ENCODE measurements at places on chromosomes 6 and 20.

DNA sequence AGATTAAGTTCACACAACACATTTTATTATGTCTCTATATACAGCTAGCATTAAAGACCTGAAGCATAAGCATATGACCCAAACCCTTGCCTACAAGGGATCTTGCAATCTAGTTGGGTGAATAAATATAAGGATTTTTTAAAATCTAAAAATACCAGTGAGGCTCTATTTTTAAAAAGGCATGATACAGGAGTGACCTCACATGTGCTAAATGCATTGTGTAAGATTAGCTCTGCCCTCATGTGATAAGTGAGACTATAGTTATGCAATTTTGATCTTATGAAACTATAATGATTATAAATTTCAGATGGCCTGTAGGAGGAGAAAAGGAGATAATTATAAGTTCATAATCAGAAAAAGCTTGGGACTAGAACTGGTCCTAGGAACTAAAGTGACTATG is 451.0 kb upstream of the MAN1A1 start:
- no peak for DNase-seq

DNA sequence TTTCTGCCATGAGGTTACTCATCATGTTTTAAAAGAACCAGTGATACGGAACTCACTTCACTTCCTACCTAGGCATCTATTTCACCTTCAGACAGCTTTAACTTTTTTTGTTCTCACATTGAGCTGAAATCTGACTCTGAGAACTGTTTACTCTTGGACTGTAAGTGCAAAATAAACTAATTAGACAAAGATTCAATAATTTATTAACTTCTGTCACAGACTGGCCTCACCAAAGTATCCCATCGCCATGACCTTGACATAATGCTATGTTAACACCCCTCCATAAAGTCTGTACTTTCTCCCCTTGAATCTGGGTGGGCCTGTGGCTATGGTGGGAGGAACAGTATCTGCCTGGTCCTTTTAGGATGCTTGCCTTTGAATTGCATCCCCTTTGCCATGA is 448.1 kb downstream of the CBLN4 start:
- no peak for DNase-seq

DNA sequence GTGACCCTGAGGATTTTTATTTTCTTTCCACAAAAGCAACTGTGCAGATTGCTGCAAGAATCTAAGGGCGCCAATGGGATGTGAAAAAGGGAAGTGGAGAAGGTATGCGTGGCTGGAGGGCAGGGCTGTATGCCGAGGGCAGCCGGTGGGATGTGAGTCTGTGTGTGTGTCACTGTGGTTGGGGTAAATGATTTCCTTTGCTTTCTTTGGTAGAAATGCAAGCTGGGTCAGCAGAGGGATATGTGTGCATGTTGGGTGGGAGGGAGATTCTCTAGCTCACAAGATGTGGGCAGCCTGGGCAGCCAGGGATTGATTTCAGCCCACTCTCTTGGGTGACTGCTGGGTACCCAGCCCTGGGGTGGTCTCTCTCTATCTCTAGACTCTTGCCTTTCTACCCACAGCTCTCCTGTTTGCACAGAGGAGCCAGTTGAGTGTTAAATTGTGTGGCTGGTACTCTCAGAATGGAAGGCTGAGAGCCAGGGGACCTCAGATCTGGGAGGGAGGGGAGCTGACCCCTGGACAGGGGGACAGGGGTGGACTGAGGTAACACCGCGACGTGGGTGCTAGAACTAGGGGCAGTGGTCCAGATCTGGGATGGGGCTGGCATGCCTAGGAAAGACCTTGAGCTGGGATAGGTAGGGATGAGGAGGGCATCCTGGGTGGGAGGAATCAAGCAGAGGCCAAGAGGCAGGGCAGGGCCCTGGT is 136.8 kb upstream of the RNF24 start:
- DNase-seq: no peak

DNA sequence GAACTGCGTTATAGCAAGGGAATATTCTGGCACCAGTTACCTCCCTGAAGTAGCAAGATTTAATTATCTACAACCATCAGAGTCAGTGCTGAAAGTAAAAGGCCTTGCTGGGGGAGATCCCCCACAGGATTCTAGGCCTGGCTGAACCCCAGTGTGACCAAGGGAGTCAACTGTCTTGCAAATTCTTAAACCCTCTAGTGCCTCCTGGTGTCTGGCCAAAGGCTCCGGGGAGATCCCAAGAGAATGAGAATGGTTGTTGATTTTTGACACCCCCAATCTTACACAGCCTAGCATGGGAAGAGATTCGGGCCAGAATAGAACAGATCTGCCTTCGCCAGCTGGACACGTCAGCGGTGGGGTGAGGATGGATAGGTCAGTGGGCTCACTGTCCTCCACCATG is 179.4 kb downstream of the ERMARD start:
- DNase-seq: peak; percentile 11

DNA sequence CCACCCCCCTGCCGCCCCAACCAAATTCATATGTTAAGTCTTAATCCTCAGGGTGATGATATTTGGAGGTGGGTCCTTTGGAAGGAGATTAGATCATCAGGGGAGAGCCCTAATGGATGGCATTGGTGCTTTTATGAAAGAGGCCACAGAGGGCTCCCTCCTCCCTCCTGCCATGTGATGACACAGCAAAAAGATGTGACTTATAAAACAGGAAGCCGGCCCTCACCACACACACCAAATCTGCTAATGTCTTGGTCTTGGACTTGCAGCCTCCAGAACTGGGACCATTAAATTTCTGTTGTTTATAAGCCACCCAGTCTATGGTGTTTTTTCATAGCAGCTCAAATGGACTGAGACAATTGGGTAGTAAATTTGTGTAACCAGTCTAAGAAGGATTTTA is 176.3 kb downstream of the ADGRG6 start:
- peak; percentile 77 for DNase-seq

- DNase-seq: peak; percentile 96
Measured at GRCh38 chr20:24389686-24390085, 79.7 kb upstream of the SYNDIG1 start.

GRCh38 chr6:11779329-11780096 is 910 bp upstream of the ADTRP start:
- DNase-seq: no peak

- DNase-seq: no peak
Measured at GRCh38 chr6:50842861-50843384, 24.3 kb downstream of the TFAP2B start.

GRCh38 chr6:163329991-163330390 is 84.5 kb upstream of the QKI start:
- no peak for DNase-seq

DNA sequence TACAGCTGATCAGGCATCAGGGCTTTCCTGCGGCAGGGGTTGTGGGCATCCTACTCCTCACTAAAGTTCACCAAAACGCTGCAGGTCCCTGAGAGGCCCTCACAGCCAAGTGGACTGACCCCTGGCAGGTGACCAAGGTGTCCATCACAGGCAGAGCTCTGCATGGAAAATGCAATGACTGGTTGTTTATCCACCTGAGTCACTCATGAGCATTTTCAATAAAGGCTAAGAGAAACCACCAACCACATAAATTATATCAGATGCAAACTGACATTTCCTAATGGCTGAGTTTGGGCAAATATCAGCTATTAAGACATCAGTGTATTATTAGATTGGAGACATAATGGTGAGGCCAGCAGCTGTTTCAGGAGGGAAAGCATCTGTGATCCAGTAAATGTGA is 152.7 kb upstream of the SYNDIG1 start:
- no peak for DNase-seq
